CD8-positive, alpha-beta T cell (primary cell): ENCODE measurements at places on chromosomes 1 and 21.

- no peak for DNase-seq
Observed at GRCh38 chr1:224542783-224543440, 73.2 kb upstream of the CNIH3 start.

DNA sequence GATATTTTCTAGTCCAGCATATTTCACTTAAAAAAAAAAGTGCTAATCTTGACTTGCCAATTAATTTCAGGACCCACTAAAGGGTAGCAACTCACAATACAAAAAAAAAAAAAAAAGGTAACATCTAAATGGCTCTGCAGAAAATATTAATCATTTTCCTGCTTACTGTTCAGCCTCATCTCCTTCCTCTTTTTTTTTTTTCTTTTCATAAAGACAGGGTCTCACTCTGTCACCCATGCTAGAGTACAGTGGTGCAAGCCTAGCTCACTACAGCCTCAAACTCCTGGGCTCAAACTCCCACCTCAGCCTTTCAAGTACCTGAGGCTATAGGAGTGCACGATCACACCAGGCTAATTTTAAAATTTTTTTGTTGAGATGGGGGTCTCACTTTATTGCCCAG is 30.4 kb downstream of the TTC13 start:
- no peak for DNase-seq

GRCh38 chr1:200779326-200779725 is 40.6 kb downstream of the CAMSAP2 start:
- DNase-seq, result no peak

- DNase-seq, result no peak
Observed at GRCh38 chr1:168897249-168897648, 168.2 kb upstream of the DPT start.

- no peak for DNase-seq
Observed at GRCh38 chr1:191368891-191369654, 789.2 kb upstream of the RGS18 start.

GRCh38 chr21:23968722-23969647 is 1638.3 kb downstream of the MRPL39 start:
- DNase-seq, result peak; percentile 79

GRCh38 chr1:111955755-111956154 is 33.7 kb downstream of the KCND3 start:
- DNase-seq, result no peak

DNA sequence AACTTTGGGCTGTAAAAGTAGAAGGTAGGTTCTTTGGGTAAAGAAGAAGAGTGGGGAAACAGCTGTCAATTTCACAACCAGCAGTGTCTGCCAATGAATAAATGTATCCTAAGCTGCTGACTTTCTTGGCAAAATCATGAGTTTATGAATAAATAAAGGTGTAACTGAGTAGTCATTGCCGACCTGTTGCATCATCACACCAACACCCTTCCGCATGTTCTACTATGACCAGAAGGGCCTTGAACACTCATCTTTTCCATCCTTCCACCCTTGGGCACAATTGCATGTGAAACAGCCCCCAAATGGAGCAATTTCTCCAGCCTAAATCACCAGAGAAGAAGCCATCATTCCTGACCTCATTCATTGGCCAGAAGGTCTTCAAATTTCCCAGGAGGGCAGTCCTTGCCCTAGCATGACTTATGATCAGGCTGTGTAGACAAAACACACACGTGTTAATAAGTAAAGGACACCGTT is 31.2 kb upstream of the QSOX1 start:
- no peak for DNase-seq

- no peak for DNase-seq
Observed at GRCh38 chr1:160522622-160523345, at the start of gene SLAMF6. Gene SLAMF6, minus strand, starts transcription at chr1:160523255. Its CDS starts 63 bp downstream, at chr1:160523192.

DNA sequence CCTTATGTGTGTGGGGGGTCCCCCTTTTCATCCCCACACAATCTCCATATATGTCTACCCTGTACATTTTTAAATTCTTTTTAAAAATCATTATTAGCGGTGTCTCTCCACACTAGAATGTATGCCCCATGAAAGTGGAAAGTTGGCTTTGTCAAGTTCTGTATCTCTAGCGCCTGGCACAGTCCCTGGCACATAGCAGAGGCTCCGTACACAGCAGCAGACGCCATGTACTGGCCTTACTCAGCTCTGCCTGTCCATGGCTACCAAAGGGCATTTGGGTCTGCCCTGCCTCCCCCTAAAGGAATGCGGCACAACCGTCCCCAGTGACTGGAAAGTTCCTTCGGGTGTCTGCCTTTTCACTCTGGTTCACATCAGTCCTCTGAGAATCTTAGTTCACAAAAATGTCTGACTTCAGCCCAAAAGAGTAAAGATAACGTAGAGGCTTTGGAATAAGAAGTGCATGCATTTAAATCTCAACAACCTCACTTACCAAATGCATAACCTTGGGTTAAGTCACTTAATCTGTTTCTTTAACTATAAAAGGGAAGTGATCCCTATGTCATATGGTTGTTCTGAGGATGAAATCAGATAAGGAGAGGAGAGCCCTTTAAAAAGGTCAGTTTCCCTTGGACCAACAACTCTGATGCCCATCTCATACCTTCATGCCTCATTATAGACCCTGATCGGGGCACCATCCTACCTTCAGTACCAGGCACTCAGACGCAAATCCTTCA is 61.1 kb downstream of the CD46 start:
- DNase-seq, result no peak

- no peak for DNase-seq
Observed at GRCh38 chr1:200627575-200628222, 7.1 kb upstream of the KIF14 start.

DNA sequence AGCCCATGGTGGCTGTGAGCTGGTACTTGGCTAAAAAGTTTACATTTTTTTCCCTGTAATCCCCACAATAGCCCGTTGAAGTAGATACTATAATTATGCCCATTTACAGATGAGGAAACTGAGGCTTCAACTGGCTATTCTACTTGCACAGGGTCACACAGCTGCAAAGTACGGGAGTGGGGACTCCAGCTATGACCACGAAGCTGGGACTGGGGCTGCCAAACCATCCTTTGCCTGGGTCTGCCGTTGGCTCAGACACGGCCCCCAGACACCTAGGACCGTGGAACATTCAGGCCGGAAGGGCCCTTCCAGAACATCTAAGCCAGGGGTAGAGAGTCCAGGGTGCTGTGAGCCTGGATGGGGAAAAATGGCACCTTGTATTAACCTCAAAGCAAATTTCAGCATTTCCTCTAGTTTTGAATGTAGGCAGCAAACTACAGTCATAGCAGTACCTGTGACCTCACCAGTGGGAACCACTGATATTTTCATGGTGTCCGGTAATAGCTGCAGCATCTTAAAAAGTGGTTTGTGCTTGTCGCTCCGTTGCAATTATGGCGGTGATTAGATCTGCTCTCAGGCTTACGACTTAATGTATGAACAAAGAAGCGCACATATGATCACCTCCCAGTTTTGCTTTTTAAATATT is 4.3 kb downstream of the TP73 start:
- DNase-seq, result no peak

GRCh38 chr1:110594456-110595352 is 11.5 kb downstream of the KCNA2 start:
- DNase-seq, result no peak

- no peak for DNase-seq
Observed at GRCh38 chr21:39346671-39347331, 2.1 kb downstream of the HMGN1 start.

GRCh38 chr1:62263814-62264353 is 55.4 kb downstream of the KANK4 start:
- no peak for DNase-seq

- no peak for DNase-seq
Observed at GRCh38 chr1:212244441-212244840, 40.8 kb upstream of the PPP2R5A start.

DNA sequence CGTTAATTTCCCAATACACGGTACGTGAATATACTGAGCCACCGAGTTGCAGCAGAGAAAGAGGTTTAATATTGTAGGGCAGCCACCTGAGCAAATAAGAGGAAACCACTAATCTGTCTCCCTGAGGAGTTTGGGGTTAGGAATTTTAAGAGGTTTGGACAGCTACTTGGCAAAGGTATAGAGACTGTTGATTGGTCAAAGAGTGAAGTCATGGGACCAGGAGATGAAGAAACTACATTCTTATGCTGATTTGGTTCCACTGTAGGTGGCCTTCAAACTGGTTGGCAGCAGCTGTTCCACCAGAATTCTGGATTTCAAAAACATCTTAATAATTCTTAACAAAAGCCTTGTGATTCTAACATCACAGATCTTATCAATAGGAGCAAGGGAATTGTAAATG is 485.4 kb upstream of the PRMT6 start:
- DNase-seq, result no peak

- no peak for DNase-seq
Observed at GRCh38 chr1:15400627-15401026, 9.1 kb upstream of the EFHD2 start.

GRCh38 chr1:18635891-18636595 is 5.4 kb downstream of the PAX7 start:
- no peak for DNase-seq

GRCh38 chr1:96641282-96641681 is 80.3 kb upstream of the PTBP2 start:
- no peak for DNase-seq

DNA sequence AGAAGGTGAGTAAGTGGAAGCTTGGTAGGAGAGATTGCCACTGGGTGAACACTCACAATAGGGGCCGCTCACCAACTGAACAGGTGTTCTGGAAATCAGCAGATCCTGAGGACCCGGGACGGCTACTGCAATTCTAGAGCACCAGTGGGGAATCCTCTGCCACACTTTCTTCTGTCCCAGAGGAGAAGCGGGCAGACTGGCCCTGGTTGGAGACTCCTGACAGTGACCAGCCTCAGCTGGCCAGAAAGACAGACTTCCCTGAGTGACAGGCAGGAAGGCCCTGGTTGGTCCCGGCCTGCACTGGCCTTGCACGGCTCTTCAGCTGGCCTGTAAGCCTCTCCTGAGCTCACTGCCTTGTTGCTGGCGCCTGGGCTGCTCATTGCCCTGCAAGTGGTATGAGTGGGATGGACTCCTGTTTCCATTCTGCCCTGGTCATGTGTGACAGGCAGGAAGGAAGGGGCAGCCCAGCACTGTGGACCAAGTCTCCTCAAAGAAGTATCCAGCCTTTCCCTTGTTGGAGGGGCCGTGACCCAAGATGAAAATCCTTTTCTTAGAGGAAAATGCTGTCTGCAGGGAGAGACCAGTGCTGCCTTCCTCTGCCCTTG is 34.5 kb downstream of the MAN1C1 start:
- DNase-seq, result peak; percentile 44

DNA sequence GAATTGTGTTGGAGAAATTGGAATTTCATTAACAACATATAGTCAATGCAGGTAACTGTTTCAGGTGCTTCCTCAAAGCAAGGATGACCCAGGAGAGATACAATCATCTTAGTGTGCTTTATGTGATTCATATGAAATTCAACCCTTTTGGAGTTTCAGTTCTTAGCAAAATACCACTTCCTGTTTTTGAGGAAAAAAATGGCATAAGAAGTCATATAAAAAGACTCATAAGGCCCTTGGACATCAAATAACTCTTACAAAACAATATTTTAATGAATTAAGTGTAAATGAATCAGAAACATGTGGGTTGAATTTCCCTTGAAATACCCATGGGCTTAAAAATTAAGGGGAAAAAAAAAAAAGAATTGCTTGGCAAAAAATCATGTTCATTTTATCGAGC is 926.6 kb downstream of the LTN1 start:
- DNase-seq, result no peak
